ENCODE measurements at places on chromosomes 3 and 15.

DNA sequence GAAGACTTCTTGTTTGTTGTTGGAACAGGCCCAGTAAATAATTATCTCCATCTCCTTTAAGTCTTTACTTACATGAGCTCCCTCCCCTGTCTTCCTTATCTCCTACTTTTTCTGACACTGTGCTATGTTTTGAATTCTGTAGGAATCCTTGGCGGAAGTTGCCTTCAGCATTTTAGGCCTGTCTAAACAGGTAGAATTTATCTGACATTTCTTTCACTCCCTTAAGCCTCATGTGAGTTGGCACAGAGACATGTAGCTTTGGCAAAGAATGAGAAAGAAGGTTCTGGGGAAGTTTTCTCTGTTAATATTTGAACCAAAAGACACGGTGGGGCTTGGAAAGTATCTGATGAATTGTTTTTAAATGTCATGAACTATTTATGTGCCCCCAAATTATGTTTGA, 8.1 kb downstream of the MCTP2 start:
- no peak for DNase-seq

DNA sequence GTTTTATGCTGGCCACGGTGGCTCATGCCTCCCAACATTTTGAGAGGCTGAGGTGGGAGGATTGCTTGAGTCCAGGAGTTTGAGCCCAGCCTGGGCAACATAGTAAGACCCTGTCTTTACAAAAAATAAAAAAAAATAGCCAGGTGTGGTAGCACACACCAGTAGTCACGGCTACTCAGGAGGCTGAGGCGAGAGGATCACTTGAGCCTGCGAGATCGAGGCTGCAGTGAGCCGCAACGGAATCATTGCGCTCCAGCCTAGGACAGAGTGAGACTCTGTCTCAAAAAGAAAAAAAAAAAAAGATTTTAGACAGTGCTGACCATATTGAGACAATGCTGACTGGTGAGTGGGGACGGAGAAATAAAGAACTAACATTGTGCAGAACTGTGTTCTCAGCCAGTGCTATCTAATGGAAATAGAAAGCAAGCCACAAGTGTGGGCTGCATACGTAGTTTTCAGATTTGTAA, 67.2 kb downstream of the ST6GAL1 start:
- no peak for DNase-seq

DNA sequence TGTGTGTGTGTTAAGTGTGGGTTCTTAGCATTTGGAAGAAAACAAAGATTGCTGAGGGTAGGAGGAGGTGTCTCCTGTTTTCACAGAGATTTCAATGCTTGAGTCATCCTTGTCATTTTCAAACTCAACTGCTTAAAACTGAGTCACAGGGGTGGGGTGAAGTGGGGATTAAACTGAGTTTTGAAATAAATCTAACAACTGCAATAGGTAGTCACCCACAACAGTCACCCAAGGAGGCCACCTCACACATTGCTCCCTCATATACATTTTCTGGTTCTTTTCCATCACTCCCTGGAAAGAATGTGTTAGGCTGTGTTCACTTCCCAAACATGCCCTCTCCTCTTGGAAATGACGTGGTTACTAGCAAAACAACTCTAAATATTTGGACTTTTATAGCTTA, 187.7 kb upstream of the CMC1 start:
- no peak for DNase-seq

GRCh38 chr3:134294302-134295280, 43.9 kb upstream of the RYK start:
- no peak for DNase-seq

DNA sequence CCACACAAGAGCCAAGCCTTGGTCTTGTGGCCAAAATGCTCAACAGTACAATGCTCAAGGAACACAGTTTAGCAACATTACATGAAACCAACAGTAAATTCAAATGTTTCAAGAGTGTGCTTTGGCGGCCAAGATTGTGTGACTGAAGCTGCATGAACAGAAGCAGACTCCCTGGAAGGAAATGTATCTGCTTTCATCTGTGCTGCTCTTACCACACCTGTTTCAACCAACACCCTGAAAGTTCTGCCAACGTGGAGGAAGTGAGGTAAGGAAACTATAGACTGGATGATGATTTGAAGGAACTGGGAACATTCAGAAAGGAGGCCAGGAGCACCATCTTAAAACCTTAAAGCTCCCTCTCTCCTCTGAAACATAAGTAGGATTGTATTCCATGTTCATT, 55.7 kb downstream of the MB21D2 start:
- no peak for DNase-seq

- DNase-seq, result no peak
These were observed 50.2 kb downstream of the CHP1 start for GRCh38 chr15:41281236-41281635.

DNA sequence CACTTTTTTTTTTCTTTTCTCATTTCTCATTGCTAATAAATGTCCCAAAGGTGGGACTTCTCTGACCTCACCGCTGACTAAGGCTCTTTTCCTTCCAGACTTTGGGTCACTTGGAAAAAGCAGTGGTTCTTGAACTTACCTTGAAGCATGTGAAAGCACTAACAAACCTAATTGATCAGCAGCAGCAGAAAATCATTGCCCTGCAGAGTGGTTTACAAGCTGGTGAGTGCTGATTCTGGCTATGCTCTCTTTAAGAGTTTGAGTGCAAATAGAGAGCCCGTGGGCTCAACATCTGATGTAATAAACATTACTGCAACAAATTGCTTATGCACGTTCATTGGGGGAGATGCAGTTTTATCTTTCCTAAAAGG, 2.0 kb downstream of the BHLHE40 start:
- no peak for DNase-seq

- DNase-seq, result no peak
These were observed 133.9 kb downstream of the CCNL1 start for GRCh38 chr3:157026091-157026490.

- DNase-seq, result no peak
These were observed 161.6 kb upstream of the WNT5A start for GRCh38 chr3:55648591-55649318.

- DNase-seq, result no peak
These were observed 73.9 kb downstream of the PRICKLE2 start for GRCh38 chr3:64151342-64151871.

- no peak for DNase-seq
These were observed 697 bp upstream of the RAB5A start for GRCh38 chr3:19945969-19946831.

DNA sequence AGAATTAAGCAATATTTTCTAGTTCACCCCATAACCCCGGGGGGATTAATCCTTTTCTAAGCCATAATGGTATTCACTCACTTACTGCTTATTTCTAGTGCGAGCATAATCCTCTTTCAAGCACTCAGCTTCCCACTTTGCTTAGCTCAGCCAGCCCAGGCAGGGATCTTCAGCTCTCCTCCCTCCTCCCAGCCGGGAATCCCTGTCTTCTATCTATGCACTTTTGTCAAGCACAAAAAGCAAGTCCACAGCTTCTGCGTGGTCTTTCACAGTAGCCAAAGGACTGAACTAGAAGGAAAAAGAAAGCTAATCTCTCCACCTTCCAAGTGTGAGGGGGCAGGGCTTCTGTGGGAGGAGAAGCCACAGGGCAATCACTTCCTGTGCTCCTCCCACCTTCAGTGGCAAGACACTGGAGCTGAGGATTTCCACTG, 62.8 kb downstream of the PEX5L start:
- no peak for DNase-seq

DNA sequence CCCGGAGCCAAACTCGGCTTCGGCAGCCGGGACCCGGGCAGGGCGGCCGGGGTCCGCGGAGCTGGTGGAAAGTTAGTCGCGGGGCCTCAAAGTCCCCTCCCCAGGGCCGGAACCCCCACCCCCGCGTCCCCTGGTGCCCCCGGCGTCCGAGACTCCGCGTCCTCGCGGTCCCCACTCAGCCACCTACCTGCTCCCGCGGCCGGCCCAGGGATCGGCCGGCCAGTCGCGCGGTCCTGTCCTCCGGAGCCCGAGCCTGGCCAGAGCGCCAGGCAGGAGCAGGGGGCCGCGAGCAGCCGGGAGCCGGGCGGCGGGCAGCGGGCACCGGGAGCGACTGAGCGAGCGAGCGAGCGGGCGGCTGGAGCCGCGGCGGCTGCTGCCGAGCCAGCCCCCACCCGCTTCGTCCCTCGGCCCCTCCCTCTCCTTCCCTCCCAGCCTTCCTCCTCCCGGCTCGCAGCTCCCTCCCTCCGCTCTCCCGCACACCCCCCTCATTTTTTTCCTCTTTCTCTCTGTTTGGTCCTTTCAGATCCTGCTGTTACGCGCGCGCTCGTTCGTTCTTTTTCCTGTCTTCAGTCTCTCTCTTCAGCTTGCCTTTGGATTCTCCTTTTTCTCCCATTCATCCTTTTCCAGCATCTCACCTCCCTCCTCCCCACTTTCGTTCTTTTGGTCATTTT, at the start of gene MEGF11:
Gene MEGF11, minus strand, starts transcription at position 333 of the 671 bp plus-strand sequence. CDS start 125,347 bp downstream, outside the sequence.
- peak; percentile 39 for DNase-seq

GRCh38 chr15:70508561-70509281, 254.6 kb downstream of the UACA start:
- DNase-seq, result no peak

DNA sequence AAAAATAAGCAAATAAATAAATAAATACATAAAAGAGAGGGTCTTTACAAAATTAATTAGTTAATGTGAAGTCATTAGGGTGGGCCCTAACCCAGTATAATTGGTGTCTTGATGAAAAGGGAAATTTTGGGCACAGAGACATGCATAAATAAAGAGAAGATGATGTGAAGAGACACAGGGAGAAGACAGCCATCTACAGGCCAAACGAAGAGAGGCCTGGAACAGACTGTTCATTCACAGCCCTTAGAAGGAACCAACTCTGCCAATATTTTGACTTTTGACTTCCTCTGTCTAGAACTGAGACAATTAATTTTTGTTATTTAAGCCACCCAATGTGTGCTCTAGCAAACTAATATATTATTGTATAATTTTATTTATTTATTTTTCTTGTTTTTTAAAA, 29.6 kb upstream of the SELENOK start:
- no peak for DNase-seq

DNA sequence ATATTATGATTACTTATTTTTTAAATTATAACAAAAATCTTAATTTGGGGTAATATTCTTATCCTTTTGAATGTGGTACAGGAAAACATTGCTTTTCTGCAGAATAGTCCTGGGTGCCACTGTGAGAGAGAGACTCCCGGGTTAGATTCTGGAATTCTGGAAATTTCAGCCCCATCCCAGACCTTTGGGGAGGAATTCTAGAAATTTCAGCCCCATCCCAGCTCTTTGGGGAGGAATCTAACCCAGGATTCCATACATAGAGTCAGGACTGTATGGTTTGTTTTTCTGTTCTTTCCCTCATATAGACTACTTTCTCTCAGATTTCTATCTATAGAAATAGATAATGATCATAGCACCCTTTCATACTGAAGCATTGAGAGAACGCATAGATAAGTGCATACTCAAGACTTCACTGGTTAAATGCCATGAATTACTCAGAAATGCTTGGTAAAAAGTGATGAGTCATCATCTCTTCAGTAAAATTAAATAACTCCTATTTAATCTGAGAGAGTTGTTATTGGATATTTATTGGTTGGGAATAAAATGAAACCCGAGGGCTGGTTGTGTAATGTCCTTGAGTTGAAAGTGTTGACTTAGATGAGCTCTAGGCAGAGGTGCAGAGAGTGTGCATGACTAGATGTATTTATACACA, 8.3 kb downstream of the EIF2AK4 start:
- DNase-seq, result no peak

DNA sequence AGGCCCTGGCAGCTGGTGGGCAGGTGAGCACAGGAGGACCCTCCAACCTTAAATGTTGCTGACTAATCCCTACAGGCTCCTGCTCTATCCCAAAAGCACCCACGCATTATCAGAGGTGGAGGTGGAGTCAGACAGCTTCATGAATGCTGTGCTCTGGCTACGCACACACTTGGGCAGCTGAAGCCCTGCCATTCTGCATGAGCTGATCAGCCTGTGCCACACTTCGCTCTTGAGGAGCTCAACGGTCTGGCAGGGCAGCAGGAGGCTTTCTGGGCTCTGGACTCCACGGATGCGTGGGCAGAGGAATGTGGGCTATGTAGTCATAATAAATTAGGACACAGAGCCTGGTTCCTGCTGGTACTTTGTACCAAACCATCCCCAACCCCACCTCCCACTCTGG, 6.1 kb downstream of the MST1 start:
- no peak for DNase-seq

DNA sequence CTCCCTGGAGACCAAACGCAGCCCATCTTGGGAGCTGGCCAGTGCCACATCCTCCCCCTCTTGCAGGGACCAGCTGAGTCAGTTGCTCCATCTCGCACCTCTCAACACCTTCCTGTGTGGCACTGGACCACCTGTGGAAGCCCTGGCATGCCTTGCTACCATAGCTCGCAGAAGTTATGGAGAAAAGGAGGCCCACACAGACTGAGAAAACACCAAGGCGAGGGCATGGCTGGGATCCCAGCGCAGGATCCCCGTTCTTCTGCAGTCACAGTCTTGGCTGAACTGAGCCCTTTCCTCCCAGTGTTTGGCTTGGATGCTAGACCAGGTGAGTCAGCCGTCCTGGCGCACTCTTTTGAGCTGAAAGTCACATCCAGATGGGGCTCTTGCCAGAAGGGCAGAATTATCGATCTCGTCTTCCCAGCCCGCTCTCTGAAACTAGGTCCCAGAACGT, 46.9 kb downstream of the CHRD start:
- no peak for DNase-seq

GRCh38 chr3:46070595-46071093, 43.4 kb upstream of the XCR1 start:
- DNase-seq, result no peak
